Hematopoietic multipotent progenitor cell treated with erythropoietin and hydrocortisone succinate and interleukin-3 and kit ligand, for 4 days (in vitro differentiated cells): ENCODE measurements at places on chromosomes 6 and 20.

- peak; percentile 1 for DNase-seq
Observed at GRCh38 chr6:80541886-80542285, 435.4 kb downstream of the BCKDHB start.

- no peak for DNase-seq
Observed at GRCh38 chr6:144568241-144568640, 283.1 kb downstream of the UTRN start.

DNA sequence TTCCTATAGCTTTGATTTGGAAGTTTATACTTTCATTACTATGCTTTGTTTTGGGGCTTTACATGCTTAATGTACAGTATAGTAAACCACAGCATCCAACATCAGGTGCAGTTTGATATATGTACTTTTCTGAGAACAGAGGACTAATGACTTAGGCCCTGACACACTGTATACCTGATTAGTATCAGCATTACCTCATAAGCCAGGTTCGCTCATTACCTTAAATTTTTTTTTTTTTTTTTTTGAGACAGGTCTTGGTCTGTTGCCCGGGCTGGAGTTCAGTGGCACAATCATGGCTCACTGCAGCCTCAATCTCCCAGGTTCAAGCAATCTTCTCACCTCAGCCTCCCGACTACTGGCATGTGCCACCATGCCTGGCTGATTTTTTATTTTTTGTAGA, 28.4 kb downstream of the CD109 start:
- DNase-seq: no peak

DNA sequence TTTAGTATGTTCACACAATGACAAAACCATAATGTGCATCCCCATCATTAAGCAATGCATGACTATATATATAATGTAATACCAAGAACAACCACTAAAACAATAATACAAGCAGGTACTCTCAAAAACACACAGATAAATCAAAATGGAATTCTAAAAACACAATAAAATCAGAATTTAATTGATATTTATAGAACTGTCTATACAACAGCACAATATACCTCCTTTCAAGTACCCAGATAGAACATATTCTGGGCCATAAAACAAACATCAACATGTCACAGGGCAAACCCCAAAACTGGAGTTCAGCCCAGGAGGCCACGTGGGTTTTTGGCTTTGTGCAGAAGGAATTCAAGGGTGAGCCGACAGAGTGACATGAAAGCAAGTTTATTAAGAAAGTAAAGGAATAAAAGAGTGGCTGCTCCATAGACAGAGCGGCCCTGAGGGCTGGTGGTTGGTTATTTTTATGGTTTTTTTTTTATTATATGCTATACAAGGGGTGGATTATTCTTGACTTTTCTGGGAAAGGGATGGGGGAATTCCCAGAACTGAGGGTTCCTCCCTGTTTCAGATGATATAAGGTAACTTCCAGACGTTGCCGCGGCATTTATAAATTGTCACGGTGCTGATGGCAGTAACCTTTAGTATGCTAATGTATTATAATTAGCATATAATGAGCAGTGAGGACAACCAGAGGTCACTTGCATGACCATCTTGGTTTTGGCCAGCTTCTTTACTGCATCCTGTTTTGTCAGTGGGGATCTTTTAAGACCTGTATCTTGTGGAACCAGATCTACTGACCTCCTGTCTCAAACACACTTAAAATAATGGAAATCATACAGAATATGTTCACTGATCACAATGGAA, 5.6 kb downstream of the RAB23 start:
- no peak for DNase-seq

DNA sequence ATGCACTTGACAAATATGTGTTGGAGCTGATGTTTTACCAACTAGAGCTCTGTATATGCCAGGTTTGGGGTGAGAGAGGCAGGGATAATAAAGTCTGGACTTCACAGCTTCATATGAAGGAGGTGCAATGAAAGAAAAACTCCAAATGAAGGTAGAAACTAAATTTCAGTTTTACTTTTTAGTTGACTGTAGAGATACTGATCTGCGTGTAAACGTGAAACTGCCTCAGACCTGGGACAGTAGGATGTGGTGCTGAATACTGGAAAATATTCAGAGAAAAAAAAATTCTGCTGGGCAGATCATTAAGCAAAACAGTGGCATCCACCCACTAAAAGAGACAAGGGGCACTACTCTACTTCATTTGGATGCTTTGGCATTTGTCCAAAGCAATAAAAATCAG, 94.5 kb downstream of the BACH2 start:
- no peak for DNase-seq

DNA sequence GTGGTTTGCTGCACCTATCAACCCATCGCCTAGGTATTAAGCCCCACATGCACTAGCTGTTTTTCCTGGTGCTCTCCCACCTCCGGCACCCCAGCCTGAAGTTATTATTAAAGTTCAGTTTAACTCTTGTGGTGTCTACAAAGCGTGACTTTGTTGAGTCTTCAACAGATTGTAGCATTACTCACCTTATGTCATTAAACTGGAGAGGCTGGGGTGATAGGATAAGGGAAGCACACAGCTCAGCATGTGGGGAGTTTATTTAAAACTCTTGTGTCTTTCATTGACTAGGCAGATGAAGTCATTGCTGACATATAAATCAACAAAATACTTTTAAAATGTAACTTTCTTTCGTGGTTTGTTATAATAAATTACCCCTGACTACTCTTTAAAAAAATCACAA, 84.7 kb upstream of the GCM1 start:
- DNase-seq: no peak

- DNase-seq: no peak
Observed at GRCh38 chr6:132726608-132726975, 12.7 kb upstream of the VNN1 start.

DNA sequence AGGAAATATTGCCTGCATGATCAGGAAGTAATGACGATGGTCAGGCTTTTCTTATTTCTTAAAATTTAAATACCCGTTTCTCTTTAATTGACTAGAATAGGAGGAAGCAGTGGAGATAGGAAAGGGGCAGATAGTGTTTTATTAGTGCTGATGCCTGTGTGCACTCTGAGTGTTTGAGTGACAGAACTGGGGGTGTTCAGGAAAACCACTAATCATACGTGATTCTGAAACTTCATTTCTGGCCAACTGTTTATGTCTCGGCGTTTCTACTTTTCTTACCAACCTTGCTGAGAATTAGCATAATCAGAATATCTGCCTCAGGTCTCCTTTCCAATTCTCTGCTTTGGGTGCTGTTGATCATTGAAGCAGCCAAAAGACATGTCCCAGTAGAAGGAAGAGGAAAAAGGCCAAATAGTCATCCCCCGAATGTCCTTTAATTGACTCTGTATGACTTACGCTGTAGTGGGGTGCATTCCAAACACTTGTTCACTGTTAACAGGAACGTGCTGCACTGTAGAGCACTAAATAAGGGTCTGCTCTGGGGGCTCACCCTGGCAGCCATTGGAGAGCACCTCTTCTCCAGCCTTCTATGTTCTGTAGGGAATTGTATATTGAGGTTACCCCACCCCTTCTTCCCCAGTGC, 152.9 kb downstream of the JARID2 start:
- DNase-seq: peak; percentile 75

- DNase-seq: peak; percentile 96
Observed at GRCh38 chr6:139134817-139135577, at the start of gene HECA. TSS of gene HECA (plus strand) at chr6:139135080. CDS start at chr6:139135397, 317 bp downstream.

GRCh38 chr6:134394905-134395304, 77.0 kb upstream of the SGK1 start:
- DNase-seq: no peak
